ENCODE measurements at places on chromosomes 2 and 18.
A peak's percentile ranks its signal among the peaks of the same experiment; 100 is the strongest.

- DNase-seq, result no peak
Measured at GRCh38 chr2:233413559-233414272, 59.4 kb downstream of the DGKD start.

- DNase-seq, result no peak
Measured at GRCh38 chr2:113230531-113230930, 48.2 kb downstream of the PAX8 start.

DNA sequence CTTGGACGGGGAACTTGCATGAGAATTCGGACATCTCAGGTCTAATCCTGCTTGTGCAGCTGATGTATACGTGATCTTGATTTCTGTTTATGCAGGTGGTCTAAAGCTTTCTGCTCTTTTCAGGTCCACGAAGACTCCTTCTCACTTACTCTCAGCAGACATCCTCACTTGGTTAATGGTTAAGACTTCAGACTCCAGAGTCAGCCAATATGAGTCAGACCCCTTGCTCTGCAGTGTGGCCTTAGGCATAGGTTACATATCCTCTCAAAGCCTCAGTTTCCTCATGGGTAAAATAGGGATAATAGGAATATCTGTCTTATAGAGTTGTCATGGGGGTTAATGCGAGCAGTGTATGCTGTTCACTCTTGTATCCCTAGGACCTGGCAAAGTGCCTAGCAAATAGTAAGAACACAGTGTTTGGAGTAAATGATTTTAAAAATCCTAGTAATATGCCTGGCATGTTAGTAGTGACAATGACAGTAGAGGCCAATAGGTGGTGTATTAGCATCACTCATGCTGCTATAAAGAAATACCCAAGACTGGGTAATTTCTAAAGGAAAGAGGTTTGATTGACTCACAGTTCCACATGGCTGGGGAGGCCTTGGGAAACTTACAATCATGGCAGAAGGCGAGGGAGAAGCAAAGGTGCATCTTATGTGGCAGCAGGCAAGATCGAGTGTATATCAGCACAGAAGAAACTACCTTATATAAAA lies 42.3 kb downstream of the XRCC5 start:
- DNase-seq, result no peak

DNA sequence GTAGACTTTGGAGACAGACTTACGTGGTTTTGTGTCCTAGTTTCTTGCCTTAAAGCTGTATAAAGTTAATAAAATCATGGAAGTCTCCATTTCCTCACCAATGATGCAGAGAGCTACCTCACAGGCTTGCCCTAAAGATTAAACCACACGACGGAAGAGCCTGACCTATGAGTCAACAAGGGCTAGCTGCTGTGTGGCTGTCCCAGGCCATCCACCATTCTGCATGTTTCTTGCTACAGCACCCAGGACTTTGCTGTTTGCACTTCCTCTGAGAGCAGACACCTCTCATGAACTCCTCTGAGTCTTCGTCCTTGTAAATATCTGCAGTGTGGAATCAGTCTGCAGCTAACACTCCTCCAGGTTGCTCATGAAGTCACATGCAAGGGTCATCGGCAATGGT lies 160.0 kb upstream of the TRIB2 start:
- no peak for DNase-seq

DNA sequence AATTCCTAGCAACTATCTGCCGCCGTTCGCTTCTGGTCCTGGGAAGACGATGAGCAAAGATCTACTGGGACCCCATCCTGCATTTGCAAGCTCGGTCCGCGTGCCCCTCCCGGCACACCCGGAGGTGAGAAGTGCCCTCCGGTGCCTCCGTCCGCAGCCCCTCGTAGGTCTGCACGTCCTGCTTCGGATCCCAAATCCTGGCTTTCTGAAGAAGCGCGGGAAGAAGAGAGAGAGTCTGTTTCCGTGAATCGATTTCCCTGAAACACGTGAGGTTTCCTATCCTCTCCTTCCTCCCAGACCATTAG lies 5.0 kb upstream of the OSR1 start:
- peak; percentile 38 for DNase-seq

DNA sequence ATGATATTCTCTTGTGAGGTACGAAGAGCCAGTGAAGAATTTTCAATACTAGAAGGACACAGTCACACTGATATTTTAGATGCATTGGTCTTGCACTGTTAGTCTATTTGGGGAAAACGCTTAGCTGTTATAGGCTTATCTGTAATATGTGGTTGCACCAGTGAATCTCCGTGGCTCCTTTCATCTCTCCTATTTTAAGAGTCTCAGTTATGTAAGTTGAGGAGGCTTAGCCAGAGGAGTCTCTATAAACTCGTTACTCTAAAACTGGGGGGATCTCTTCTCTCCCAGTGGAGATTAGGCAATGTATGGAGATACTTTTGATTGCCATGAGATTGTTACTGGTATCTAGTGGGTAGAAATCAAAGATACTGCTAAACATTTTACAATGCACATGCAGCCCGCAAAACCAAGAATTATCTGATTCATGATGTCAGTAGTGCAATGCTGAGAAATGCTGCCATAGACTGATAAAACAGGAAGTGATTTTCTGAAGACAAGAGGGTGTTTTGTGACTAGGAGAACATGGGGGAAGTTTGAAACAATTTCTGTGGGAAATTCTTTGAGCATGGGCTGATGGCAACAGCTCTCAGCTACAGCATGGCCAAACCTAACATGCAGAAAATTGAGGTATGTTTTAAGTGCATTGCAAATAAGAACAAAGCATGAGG lies 339.1 kb downstream of the SOX11 start:
- DNase-seq, result no peak

- DNase-seq, result no peak
Measured at GRCh38 chr2:156908825-156909224, 348.7 kb upstream of the GALNT5 start.

DNA sequence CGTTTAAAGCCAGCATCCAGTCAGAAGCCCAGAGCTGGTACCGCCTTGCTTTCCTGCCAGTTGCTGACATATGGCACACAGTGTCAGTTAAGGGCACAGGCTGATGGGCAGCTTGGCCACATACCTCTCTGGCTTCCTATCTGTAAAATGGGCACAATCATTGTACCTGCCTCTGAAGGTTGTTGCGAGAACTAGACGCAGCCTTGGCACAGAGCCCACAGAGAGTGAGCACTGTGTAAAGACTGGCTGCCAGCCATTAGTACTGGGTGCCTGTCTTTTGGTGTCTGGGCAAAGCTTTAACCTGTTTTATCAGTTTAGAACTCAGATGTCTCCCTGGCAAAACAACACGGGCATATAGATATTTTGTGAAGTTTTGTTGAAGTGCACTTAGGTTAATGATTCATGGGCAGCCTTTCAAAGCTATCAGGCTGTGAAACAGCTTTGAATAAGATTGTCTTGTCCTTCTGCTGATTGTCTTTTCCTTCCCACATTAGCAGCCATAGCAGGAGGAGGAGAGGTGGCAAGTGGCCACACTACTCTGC lies 269.5 kb downstream of the NEDD4L start:
- no peak for DNase-seq

- no peak for DNase-seq
Measured at GRCh38 chr18:63253428-63254372, 65.9 kb downstream of the BCL2 start.

DNA sequence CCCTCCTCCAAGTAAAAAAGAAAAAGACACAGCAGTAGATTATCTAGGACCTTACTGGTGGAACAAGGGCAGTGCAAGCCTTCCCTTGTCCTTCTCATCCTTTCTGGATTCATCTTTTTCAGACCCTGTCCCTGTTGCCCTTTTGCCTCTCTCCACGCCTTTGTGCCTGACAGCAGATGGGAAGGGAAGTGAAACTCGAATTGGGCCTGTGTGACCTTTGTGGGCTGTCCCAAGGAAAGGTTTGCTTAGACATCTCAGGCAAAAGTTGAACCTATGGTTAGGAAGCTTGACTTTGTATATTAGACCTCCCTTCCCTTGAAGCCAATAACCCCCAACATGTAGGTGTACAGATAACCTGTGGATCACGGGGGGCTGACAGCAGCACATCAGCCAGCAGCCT lies 185.3 kb downstream of the PRKCE start:
- no peak for DNase-seq

DNA sequence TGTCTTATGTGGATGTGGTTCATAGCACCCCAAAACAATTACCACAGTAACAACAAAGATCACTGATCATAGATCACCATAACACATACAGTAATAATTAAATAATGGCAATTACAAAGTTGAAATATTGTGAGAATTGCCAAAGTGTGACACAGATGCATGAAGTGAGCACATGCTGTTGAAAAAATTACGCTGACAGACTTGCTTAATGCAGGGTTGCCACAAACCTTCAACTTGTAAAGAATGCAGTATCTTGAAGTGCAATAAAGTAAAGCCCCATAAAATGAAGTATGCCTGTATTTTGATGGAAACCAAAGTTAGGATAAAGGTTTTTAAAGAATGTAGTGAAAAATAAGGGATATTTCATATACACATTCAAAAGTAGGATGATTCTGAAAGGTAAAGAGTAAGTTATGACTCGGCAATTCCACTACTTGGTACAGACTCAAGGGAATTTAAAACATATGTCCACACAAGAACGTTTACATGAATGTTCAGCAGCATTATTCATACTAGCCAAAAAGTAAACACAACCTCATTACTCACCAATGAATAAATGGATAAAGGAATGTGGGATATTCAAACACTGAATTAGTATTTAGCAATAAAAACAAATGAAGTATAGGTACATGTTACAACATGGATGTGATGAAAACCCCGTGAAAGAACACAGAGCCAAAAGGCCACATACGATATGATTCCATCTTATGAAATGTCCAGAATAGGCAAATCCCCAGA lies 61.6 kb downstream of the SCN9A start:
- DNase-seq, result no peak

DNA sequence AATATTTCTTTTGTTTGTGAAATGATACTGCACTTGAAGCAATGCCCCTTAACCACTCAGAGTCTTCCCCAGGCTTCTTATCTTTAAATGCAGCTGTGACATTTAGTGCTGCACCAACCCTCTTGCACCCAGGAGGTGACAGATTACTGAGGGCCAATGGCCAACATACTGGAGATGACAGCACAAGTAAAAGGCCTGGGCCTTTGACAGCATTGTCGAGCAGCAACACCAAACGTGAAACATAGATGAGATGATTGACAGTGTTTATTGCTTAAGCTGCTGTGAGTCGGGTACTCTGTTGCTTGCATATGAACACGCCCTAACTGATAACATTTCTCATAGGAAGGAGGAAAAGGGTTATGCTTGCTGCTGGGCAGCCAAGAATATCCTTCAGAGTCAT lies 80.3 kb downstream of the THNSL2 start:
- DNase-seq, result no peak

DNA sequence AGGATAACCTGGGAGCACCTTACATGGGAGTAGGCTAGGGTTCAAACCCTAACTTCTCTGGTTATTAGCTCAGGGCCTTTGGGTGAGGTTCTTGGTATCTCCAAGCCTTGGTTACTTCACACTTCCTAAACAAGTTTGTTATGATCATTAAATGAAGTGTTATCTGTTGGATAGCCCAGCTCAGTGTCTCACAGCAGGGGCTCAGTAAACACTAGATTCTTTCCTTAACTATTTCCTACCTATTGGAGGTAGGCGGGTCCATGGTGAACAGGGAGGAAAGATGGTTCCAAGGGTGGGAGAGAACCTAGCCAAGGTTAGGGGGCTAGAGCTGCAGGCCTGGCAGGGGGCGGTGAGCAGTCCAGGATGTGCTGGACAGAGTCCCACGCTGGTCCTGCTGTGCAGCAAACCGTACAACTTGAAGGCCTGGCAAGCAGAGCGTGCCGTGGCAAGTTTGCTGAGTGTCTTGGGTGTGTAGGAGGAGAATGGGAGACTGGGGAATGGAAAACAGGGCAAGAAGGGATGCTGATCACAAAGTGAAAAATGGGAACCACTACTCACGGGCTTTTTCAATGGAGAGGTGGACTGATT lies 259.1 kb downstream of the PRKCE start:
- no peak for DNase-seq

DNA sequence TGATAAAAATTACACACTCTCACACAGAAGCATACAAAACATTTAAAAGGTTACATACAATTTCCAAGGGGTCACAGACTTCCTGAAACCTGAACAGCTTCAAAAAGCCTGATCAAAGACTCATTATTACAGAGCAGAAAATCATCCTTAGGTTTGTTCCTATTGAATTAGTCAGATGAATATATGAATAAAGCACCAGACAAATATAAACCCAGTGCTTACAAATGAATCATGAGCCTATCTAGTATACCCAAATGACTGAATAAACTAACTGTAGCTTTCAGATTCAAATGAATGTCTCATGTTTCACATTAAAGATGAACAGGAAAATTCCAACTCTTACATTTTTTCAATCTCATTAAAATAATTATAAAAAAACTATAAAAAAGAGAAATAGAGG lies 550.3 kb downstream of the SUCLG1 start:
- no peak for DNase-seq

DNA sequence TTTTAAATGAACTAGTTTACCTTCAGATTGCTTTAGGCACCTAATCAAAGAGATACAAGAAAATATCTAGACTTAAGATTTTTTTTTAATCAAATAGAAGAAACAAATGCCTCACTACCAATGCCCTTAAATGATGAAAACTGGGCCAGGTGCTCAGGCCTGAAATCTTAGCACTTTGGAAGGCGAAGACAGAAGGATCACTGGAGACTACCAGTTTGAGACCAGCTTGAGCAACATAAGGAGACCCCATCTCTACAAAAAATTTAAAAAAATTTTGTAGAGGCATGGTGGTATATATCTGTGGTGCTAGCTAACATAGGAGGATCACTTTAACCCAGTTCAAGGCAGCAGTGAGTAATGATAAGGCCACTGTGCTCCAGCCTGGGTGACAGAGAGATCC lies 675.1 kb downstream of the NRXN1 start:
- no peak for DNase-seq

GRCh38 chr2:39429746-39430145 lies 7.3 kb downstream of the MAP4K3 start:
- no peak for DNase-seq

- DNase-seq, result no peak
Measured at GRCh38 chr2:37365669-37366068, 21.2 kb downstream of the QPCT start.

- DNase-seq, result peak; percentile 88
Measured at GRCh38 chr2:136116151-136116812, 1.7 kb downstream of the CXCR4 start.

DNA sequence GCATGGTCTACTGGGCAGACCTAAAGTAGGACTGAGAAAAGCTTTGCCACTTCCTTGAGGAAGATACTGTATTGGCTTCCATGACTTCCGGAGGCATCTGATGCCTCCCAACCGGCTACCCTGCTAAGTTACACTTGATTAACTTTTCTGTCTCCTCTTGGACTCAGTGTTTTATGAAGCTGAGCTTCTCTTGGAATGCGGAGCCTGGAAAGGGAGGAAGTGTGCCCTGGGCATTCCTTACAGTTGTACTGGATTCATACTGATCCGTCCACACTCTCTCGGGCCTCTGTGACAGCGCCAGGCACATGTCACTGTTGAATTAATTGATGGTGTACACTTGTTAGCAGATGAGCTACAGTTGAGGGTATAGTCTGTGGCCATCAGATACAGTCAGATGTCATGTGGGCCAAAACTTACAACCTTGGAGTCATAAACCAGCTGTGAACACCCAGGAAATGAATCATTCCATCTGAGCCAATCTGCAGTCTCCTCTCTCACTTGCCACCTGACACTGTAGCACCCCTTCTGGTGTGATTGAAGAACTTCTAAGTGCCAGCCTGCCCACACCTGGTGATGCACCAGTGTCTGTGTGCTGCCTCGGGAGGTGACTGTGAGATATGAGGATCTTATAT lies 122.5 kb downstream of the FHOD3 start:
- DNase-seq, result no peak
